Vagina (tissue), 2 donors: ENCODE measurements at places on chromosomes 2 and 18. TPM values are rescaled to one million over a fixed set of nuclear protein-coding genes. Genes with fewer than 3 reads are reported as not detected.

The HOXD3 gene
- 11.8 TPM for total RNA-seq

The C2orf78 gene
- total RNA-seq: not detected

The TGOLN2 gene
- total RNA-seq: 96.0 TPM

The UGT1A3 gene
- total RNA-seq: not detected

The TSPYL6 gene
- total RNA-seq: not detected

The ALLC gene
- not detected for total RNA-seq

The TUBA4B gene
- not detected for total RNA-seq

The EVX2 gene
- 0.98 TPM for total RNA-seq

The ATOH8 gene
- total RNA-seq: 66.5 TPM

- no peak for DNase-seq
Measured at GRCh38 chr2:99812426-99812825, 322.6 kb upstream of the REV1 start.

DNA sequence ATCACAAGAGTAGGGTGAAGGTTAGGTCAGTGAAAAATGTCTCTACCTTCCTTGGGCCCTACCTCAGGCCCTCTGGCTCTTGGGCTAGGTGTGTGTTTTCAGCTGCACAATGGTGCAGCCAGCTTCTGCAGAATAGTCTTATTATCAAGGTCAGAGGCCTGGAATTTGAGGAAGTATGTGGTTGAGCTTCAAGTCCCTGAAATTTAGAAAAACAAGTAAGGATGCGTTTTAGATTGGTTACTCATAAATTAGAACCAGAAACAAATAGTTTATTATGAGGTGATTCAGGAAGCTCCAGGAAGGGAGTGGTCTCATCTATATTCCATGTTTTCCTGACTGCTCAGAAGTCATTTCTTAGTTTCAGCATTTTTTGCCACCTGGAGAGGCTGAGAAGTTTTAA lies 204.2 kb upstream of the CELF4 start:
- DNase-seq: no peak

DNA sequence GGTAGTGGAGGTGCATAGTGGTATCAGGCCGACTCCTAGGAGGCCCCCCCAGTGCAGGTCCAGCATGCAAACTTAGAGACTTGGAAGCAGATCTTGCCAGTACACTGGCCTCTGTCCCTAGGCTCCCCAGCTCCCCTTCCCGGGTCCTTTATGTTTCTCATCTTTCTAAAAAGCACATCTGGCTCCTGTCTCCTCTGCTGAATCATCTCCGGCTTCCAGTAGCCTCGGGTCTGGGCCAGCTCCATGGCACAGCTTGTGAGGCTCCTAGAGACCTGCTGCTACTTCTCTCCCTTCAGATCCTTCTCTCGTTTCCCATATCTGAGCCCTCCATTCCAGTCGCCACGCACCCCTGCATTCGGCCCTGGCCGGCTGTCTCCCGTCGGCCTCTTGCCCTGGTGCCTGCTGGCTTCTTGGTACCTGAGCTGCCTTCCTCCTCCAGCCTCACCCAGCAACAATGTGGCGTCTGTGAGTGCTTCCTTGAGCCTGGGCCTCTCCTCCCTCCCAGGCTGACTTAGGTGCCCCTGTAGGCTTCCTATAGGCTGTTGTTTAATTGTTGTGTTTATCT lies 6.6 kb downstream of the TRAF3IP1 start:
- DNase-seq: no peak

DNA sequence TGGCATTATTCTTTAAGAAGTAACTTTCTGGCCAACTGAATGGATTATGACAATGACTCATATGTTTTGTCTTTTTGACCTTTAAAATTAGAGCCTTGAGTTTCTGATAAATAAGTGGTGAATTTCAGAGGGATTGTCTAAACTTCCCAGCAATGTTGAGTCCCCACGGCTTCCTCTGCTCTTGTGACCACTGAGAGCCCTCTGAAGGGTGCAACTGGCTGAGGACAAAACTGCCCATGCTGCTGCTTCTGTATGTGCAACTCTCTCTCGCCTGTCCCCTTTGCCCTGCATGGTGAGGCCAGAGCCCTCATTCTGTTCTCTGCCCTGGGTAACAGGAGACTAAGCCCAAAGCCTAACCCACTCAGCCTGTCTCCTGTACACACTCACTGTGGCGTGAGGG lies 52.7 kb upstream of the SLC14A1 start:
- no peak for DNase-seq

- no peak for DNase-seq
Measured at GRCh38 chr18:8822643-8823042, 117.3 kb downstream of the MTCL1 start.

GRCh38 chr18:60898111-60898510 lies 435.1 kb upstream of the CDH20 start:
- no peak for DNase-seq

DNA sequence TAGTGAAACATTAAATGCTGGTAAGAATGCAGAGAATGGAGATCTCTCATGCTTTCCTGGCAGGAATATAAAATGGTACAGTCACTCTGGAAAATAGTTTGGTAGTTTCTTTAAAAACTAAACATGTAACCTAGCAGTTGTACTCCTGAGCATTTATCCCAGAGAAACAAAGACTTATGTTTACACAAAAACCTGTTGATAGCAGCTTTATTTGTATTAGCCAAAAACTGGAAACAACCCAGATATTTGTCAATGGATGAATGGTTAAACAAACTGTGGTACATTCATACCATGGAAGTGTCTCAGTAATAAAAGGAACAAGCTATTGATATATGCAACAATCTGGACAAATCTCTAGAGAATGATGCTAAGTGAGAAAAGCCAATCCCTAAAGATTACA lies 81.7 kb upstream of the CTAGE1 start:
- DNase-seq: no peak

GRCh38 chr2:221195829-221196228 lies 376.3 kb downstream of the EPHA4 start:
- no peak for DNase-seq

- no peak for DNase-seq
Measured at GRCh38 chr2:96103761-96104486, 12.4 kb downstream of the ADRA2B start.

DNA sequence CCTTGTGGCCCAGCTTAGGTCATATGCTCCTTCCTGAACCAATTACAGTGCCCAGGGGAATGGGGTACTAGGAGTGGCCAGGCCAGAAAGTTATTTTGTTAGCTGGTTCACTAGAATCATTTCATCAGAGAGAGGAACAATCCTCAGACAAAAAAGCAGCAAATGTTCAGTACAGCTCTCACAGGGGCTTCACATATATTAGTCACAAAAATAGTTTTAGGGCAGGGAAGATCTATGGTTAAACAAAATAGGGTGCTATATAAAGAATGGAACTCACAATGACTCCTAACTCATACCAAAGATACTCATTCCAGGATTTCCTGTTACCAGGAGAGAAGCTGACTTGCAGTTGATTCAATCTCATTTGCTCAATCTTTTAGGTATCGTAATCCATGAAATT lies 71.0 kb downstream of the CWC22 start:
- no peak for DNase-seq

- DNase-seq: no peak
Measured at GRCh38 chr2:178115271-178115670, 3.0 kb downstream of the RBM45 start.
